Kidney glomerular epithelial cell (primary cell): ENCODE measurements at places on chromosomes 2 and 18.

GRCh38 chr18:48049757-48050156 lies 119.3 kb upstream of the SMAD2 start:
- no peak for DNase-seq

GRCh38 chr2:101803128-101803527 lies 105.6 kb downstream of the MAP4K4 start:
- DNase-seq, result peak; percentile 81

GRCh38 chr2:44569491-44569890 lies 207.7 kb downstream of the CAMKMT start:
- DNase-seq, result no peak

DNA sequence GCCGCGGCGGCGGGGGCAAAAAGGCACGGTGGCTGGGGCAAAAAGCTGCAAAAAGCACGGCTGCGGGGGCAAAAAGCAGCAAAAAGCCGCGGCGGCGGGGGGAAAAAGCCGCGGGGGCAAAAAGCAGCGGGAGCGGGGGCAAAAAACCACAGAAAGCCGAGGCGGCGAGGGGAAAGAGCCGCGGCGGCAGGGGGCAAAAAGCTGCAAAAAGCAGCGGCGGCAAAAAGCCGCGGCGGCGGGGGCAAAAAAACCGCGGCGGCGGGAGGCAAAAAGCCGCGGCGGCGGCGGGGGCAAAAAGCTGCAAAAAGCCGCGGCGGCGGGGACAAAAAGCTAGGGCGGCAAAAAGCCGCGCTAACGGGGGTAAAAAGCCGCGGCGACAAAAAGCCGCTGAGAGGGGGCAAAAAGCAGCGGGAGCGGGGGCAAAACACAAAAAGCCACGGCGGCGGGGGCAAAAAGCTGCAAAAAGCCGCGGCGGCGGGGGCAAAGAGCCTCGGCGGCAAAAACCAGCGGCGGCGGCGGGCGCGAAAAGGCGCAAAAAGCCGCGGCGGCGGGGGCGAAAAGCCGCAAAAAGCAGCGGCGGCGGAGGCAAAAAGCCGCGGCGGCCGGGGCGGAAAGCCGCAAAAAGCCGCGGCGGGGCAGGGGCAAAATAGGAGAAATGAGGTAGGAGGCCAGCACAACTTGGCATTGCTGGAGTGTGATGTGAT lies 123.4 kb downstream of the ANKRD30BL start:
- no peak for DNase-seq

DNA sequence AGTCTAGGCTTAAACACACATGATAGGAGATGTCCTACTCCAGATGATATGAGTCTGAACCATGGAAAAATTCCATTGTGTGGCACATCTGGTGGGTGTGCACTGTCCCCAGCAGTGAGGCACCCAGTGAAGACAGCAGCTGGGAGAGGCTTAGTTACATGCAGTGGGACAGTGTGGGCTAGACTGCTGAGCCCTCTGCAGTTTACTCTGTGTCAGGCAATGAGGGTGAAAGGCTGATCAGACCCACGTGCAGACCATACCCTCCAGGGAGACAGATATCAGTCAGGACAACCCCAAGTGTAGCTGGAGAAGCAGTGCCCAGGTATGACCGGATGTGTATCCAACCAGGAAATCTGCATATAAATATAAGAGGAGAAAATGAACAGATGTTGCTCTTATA lies 13.4 kb downstream of the IL37 start:
- no peak for DNase-seq

DNA sequence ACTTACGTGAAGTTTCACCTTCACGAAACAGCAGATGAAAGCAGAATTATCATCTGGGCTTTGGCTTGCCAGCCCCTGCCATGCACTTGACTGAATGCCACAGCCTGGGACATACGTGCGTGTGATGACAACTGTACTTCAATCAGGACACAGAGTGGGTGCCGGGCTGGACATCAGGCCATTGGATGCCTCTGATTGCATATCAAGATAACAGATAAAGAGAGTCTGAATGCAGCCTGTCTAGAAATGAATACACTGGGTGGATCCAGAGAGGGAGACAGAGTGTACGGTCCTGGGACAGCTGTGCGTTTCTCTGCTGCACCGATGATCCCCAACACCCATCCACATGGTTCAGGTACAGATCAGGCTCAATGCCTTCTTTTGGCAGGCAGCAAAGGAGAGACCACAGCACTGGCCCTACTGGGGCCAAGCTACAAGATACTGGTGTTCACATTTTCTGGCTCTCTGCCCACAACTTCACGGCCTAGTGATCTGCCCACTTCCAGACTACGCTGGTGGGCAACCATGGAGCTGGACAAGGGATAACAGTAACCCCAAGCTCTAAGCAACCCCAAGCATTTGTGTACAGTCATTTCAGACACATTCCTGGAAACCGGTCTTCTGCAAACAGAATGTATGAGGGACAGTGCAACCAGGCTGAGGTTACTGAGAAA lies 35.6 kb downstream of the FBLN7 start:
- DNase-seq, result peak; percentile 86

GRCh38 chr2:95013726-95014125 lies 11.8 kb upstream of the MAL start:
- DNase-seq, result no peak

- no peak for DNase-seq
Observed at GRCh38 chr2:168736649-168737445, 65.6 kb upstream of the NOSTRIN start.

- DNase-seq, result no peak
Observed at GRCh38 chr18:26386441-26386840, 160.2 kb downstream of the TAF4B start.

GRCh38 chr2:36411962-36412444 lies 56.4 kb downstream of the CRIM1 start:
- peak; percentile 92 for DNase-seq

DNA sequence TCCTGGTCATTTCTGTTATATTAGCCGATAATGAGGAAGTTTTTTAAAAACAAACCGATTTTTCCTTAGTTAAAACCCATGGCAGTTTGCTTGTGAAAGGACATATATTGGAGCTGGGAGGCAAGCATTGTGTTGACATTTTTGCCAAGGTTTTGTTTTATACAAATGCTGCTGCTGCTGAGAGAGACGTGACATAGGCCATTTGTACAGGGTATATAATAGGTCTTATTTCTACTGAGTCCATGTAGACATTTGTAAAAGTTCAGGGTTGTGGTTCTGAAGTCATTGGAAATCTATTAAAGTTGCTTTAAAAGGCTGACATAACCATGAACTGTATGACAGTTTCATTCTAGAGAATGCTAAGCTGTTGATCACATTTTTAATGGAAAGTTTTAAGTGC lies 424.0 kb upstream of the FANCL start:
- DNase-seq, result no peak

DNA sequence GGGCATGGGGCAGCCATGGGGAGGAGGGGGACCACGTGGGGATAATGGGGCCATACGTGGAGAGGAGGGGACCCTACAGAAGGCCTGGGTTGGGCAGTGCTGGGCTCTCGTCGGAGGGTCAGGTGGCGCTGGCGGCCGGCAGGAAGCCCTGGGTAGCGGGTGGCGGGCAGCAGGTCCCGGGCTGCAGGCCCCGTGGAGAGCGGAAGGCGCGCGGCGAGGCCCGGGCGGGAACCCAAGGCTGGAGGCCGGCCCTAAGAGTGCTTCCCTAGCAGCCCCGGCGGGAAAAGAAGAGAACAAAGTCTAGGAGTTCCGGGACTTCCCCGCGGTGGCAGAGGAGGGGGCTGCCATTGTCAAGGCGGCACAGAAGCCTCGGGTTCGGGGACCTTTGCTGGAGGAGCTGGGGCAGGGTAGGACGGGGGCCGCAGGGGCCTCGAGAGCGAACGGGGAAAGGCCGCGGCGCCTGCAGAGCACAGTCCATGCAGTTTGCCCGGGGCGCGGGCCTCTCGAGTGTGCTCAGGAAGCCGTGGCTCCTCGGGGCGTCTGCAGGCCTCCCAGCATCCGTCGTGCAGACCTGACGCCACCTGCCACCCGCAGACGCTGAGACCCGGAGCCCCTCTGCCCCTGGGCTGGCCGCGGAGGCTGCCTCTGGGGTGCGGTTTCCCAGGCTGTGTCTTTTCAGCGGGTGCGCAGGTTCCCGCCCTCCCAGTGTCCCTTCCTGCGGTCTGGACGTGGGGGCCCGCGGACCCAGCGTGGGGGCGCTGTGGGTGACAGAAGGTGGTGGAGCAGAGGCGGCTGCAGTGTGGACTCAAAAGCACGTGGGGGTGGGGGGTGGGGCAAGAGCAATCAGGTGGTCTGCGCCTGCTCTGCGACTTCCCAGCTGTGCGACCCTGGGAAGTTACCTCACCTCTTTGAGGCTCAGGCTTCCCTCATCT lies 19.4 kb upstream of the NCL start:
- no peak for DNase-seq

GRCh38 chr18:36389811-36390581 lies 92.5 kb downstream of the FHOD3 start:
- no peak for DNase-seq

- DNase-seq, result peak; percentile 65
Observed at GRCh38 chr2:217166241-217166850, 306.5 kb upstream of the TNP1 start.

- DNase-seq, result no peak
Observed at GRCh38 chr2:197360744-197361156, 50.2 kb upstream of the ANKRD44 start.

DNA sequence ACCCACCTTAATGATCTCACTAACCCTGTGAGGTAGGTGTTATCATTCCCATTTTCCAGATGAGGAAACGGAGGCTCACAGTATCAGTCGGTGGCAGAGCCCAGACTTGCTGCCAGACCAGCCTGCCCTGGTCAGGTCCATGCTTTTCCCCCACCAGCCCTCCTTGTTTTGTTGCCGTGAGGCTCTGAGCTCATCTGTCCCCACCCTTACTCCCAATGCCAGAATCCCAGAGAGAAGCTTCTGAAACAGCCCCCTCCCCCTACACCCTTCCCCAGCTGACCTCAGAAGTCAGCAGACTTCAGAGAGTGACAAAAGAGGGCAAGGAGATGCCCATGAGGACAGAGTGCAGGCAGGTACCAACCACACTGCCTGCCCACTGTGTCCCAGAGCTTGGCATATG lies 20.8 kb upstream of the TNS1 start:
- DNase-seq, result no peak

- no peak for DNase-seq
Observed at GRCh38 chr2:239717319-239717675, 307.8 kb downstream of the NDUFA10 start.

DNA sequence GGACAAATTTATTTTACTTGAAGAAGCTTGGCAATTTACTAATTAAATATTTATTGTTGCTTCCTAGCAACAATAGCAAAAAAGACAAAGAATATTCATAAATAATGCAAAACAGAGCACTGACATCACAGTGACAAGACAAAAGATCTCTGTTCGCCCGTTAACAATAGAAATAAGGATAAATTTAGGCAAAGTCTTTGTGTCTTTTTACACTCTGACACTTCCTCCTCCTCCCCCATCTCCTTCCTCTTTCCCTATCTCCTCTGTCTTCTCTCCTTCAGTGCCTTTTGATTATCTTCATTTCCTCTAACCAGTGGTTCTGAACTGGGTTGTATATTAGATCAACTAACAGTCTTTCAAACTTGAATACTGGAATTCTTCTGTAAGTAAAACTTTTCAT lies 808.4 kb downstream of the ERBB4 start:
- no peak for DNase-seq

DNA sequence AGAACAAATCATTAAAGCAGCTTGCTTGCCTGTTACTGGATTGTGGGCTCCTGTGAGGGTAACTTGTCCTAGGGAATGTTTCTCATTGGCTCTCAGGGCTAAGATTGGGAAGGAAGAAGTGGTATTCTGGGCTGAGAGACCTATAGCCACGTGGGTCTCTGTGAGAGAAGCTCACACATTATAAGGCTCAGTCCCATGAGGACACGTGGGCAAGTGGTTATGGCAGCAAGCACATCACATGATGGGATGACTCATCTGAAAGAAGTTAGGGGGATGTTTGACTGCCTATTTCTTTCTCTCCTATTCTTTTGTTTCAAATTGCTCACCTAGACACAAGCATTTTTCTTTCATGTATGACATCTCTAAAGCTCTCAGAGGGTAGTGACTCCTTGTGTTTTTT lies 418.0 kb upstream of the ST6GAL2 start:
- DNase-seq, result no peak

DNA sequence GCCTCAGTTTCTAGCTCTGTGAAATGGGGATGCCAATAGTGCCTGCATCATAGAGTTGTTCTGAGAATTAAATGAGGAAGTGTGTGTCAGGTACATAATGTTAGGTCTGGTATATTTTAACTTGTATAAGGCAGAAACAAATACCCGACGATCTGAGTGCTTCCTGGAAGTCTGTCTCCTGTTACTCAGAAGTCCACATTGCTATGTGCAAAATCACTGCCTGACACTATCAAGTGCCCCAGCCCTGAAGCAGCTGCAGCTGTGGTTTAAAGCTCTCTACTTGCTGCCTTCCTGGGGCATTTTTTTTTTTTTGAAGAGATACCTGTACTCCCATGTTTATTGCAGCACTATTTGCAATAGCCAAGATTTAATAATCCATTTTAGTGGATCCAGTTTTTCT lies 125.3 kb downstream of the SLC4A3 start:
- no peak for DNase-seq

GRCh38 chr2:119062652-119063051 lies 95.9 kb downstream of the C1QL2 start:
- DNase-seq, result peak; percentile 4

DNA sequence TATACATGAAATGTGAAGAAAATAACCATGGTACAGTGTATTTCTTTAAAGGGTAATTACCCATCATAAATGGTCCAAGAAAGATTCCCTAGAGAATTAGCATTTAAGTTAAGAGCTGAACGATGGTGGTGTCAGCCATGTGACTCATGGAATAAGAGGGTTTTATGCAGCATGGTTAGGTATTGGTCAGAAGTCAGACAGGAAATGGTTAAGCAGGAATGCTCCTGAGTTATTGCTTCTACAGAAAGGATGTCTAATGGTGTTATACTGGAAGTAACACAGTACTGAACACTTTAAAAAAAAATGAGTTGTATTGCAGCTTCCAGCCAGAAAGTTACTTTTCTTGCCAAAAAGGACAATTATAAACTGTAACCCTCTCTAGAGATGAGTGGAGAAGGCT lies 72.7 kb upstream of the UBE2E3 start:
- peak; percentile 56 for DNase-seq

GRCh38 chr2:132991471-132992045 lies 321.6 kb upstream of the LYPD1 start:
- DNase-seq, result no peak

- DNase-seq, result no peak
Observed at GRCh38 chr2:31383471-31384153, 30.9 kb downstream of the XDH start.

DNA sequence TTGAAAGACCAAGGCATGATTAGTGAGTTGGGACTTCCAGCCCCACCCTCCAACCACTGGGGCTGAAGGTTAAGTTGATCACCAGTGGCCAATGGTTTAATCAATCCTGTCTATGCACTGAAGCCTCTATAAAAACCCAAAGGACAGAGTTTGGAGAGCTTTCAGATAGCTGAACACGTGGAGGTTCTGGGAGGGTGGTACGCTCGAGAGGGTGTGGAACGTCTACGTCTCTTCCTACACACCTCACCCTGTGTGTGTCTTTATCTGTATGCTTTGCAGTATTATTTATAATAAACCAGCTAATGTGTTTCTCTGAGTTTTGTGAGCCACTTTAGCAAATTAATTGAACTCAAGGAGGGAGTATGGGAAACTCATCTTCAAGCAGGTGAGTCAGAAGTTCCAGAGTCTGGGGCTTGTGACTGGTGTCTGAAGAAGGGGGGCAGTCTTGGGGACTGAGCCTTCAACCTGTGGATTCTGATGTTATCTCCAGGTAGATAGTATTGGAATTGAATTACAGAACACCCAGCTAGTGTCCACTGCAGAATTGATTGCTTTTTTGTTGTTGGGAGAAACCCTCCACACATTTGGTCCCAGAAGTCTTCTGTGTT lies 20.3 kb downstream of the ACTR3 start:
- DNase-seq, result peak; percentile 17
